ENCODE measurements at places on chromosomes 3 and 15. TPM values are rescaled to one million over a fixed set of nuclear protein-coding genes. Genes with fewer than 3 reads are reported as not detected.

Gene SERPINI2
- total RNA-seq: not detected

Gene MRPL46
- total RNA-seq: 32.8 TPM

Gene IL5RA
- total RNA-seq: not detected

Gene GOLGA6L10
- 0.32 TPM for total RNA-seq

Gene SH2D7
- 0.11 TPM for total RNA-seq

Gene CHL1
- not detected for total RNA-seq

Gene KIF23
- 59.9 TPM for total RNA-seq

Gene HCN4
- total RNA-seq: not detected

Gene MEGF11
- total RNA-seq: not detected

Gene PLSCR2
- total RNA-seq: 0.11 TPM

Gene CD86
- total RNA-seq: 12.4 TPM

Gene ISL2
- 0.59 TPM for total RNA-seq

Gene IMPDH2
- total RNA-seq: 264 TPM

Gene GALNT15
- total RNA-seq: not detected

Gene GPR171
- 154 TPM for total RNA-seq
